Activated T-cell treated with anti-CD3 and anti-CD28 coated beads, Interleukin-2, amount 50 U/mL, for 48 hours (primary cell): ENCODE measurements at places on chromosomes 2 and 18.

DNA sequence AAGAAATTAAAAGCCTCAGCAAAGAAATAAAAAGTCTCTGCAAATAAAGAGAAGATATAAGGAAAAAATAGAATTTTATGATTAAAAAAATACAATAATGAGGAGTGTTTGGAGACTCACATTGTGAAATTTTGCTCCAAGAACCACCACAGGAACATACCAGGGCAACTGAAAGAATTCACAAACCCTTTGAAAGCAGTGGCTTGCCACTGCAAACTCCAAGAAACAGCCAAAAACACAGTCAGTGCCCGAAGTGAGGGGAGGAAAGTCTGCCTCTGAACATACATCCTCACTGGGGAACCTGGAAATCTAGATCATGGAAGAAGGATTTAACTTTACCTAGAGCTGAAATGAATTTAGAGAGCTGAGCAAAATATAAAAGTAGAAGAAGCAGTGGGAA is 33.1 kb downstream of the EVA1A start:
- DNase-seq, result no peak

GRCh38 chr18:32328974-32329373 is 139.1 kb downstream of the MEP1B start:
- no peak for DNase-seq

GRCh38 chr2:20430035-20430434 is 16.8 kb upstream of the RHOB start:
- DNase-seq, result peak; percentile 4

DNA sequence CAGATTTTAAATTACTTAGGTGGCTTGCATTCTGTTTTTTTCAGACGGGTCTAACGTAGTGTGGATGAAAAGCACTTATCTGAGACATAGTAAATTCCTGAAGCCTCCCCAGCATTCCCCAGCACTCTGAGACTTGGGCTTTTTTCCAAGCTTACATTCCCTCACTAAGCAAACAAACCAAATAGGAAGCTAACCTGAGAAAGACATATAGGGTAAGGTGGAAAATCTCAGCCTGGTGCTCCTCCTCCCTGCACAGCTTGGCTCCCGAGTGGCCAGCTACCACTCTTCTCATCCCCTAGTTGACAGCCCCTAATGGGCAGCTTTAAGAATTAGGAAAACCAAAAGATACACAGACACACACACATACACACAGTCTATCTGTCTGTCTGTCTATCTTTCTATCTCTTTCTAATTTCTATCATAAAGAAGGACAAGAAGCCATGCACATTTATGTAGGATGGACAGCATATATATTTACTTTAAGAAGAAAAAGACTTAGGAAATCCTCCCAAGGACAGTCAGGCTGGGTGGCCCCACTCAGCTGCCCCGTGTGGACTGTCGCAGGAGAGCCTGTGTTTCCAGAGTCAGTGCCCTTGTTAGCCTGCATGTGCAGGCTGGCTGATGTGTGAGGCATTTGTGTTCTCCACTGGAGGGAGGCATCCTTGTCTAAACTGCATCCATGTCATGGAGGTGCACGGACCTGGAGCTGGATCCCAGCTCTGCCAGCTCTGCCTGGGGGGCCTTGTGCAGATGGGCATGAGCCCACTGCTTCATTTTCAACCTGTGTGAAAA is 8.2 kb downstream of the CNNM3 start:
- DNase-seq, result no peak

DNA sequence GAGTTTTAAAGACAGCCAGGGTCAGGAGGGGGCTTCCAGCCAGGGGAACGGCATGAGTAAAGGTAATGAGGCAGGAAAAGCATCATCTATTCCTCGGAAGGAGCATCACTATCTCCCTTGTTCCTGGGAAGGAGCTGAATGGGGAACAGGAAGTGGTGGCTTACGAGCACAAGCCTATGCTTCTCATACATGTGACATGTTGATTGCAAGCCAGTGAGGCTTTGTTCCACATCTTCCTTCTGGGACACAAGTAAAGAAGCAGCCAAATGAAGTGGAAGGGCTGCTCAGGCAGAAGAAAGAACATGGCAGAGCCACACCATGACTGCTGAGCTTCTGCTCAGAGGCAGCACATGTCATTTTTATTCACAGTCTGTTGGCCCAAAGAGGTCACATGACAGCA is 15.1 kb upstream of the LMAN1 start:
- no peak for DNase-seq

DNA sequence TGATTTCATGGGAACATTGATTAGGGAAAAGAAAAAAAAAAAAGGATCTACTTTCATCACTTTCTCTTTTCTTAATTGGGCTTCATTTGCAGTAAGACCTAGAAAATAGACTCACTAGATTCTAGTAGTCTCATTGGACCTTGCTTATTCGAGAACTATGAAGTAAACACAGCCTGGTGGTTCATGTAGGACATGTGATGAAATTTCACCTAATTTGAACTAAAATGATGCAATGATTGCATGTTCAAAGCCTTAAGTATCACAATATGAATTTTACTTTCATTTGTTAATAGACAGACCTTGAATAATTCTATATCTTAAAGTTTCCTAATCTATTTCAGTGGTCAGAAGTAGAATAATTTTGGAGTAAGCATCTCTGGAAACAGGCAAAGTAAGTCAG is 688.9 kb upstream of the NRXN1 start:
- no peak for DNase-seq

DNA sequence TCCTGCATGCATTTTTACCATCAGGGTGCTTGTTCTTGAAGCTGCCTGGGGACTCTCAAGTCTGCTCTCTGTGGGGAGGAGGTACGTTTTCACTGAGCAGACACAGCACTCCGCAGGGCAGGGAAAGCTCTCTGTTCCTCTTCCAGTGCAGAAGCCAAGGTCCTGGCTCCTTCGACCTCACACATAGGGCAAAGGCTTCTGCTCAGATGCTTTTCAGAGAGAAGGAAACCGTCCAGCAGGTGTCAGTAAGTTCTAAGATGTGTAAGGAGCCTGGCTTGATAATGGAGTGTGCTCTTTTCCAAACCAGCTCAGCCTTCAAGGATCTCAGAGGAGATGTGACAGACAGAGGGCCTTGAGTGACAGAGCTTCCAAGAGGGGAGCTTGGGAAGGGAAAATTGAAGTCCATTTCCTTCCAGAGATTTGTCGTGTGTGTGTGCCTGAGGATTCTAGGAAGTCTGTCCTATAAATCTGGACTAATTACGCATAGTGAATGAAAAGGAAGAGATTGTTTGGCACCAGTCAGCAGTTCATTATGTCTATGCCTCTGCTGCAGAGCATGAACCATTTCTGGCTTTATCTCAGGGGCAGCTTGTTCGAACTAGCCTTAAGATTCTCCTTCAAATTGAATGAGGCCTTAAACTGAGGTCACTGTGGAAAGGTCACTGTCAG is 67.3 kb upstream of the UPP2 start:
- no peak for DNase-seq

- no peak for DNase-seq
Observed at GRCh38 chr2:207801259-207801658, 31.6 kb upstream of the FZD5 start.

DNA sequence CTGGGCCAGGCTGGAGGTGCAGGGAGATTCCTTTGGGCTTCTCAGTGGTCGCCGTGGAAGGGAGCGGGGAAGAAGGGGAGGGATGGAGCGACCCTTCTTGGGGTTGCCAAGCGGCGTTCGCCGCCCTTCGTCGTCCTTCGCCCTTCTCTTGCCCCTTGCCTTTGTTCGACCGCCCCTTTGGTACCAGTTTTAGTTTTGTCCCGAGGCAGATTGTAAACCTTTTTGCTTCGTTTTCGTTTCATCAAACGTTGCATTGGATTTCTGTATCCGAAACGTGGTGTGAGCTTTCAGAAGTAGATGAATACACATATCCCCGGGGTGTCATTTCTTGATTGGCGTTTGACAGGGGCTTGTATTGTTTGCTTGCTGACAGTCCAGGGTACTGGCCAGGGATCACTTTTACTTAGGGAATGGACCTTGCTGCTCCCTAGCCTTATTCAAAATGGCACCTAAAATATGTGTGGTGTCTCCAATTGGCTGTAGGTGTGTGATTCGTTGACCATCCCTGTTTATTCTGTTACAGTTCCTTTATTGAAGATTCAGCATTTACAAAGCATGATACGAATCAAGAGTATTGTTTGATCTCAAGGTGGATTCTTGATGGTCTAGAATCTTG is 788 bp downstream of the USP14 start:
- no peak for DNase-seq

- DNase-seq, result no peak
Observed at GRCh38 chr18:67281746-67282145, 234.8 kb downstream of the DSEL start.

GRCh38 chr2:85095094-85095493 is 38.1 kb upstream of the TCF7L1 start:
- DNase-seq, result no peak

- no peak for DNase-seq
Observed at GRCh38 chr2:103896182-103896581, 957.7 kb upstream of the POU3F3 start.

DNA sequence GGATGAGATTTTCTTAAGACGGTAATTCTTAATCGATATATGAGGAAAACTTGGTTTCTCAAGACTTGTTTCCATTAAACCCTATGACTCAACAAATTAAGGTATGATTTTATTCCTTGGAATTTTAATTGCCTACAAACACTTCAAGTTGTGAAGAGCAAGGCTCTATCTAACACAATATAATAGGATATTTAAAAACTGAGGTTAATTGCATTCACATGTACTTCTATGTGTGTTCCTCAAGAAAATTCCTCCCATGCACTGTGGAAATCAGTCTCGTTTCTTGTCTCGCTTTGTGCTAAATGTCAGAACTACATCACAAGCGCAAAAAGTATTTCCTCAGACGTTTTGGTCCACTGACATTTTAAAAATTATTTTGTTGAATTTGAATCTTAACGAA is 109.6 kb upstream of the UNC80 start:
- no peak for DNase-seq

DNA sequence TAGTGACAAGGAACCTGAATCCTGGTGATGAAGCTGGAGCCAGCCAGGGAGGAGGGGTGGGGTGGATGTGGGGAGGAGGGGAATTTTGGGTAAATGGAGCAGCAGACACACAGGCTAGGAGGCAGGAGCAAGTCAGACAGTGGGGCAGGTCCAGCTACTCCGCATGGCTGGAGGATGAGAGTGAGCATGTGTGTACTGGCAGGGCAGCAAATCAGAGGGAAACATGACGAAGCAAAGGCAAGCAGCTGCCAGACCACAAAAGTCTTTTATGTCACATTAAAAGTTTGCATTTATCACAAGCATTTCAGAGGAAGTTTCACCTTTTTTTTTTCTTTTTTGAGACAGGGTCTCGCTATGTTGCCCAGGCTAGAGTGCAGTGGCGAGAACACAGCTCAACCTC is 11.9 kb upstream of the KIDINS220 start:
- no peak for DNase-seq

- DNase-seq, result no peak
Observed at GRCh38 chr2:216645636-216645950, 12.4 kb downstream of the IGFBP2 start.

- no peak for DNase-seq
Observed at GRCh38 chr2:17583646-17584045, 43.1 kb downstream of the VSNL1 start.

DNA sequence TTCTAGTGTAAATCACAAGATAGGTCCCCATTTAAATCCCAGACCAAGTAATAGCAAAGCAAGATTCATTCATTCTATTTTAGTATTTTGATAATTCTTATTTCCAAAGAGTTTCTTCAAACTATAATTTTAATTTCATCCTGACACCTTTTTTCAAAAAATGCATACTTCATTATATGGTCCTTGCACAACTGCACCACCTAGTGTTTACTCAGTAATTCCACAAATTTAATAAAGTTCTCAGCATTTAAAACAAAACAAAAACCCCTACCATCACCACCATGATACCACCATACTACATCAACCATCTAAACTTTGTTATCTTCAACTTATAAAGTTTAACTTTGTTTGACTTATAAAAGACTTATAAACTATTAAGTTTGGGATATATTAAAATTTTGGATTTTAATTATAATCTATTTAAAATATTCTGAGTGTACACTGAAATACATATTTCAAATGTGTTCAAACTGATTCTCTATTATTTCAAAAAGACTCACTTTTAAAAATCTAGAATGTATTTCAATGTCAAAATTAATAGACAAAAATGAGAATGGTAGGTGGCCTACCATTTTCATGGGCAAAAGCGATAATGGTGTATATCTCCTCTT is 44.2 kb downstream of the WDPCP start:
- DNase-seq, result no peak

DNA sequence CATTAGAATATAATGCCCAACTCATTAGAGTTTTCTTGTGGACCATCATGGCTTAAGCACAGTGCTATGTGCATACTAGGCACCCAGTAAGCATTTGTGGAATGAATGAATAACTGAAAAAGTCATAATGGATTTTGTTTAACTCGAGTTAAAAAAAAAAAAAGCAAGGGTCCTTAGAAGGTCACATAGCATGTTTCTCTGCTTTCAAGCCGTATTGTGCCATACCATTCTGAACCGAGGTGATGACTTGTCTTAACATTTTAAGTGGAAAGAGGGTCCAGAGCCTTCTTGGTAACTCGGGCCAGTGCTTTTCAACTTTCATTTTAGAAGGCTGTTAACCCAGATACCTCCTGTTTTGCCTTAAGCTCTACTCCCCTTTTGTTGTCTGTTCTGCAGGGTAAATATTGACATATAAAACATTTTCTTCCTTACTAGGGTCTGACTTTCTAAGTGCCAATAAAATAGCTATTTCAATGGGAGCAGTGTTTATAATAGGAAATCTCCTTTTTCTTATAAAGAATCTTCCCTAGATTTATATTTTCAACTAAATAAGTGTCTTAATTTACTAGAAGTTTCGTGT is 787 bp upstream of the ADGRF3 start:
- DNase-seq, result no peak

DNA sequence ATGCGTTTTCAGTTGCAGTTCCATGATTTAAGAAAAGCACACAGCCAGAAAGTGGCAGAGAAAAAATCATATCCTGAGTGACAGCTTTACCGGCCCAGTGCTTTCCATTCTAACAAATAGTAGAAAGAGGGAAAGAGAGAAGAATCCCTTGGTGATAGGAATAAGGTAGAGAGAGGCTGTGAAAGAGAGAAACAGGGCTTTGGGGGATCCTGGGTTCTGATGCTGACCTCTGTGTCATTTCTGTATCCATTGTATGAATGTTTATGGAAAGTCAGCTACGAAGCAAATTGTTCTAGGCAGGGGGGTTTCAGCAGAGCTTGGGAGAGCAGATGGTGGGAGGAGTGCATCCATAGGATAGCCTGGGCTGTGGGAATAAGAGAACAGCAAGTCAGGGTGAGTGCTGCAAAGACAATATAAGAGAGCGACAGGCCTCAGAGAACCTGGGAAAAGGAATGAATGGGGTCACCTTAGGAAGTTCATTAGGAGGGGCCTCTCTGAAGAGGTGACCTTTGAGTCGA is 203.4 kb upstream of the TNP1 start:
- no peak for DNase-seq

DNA sequence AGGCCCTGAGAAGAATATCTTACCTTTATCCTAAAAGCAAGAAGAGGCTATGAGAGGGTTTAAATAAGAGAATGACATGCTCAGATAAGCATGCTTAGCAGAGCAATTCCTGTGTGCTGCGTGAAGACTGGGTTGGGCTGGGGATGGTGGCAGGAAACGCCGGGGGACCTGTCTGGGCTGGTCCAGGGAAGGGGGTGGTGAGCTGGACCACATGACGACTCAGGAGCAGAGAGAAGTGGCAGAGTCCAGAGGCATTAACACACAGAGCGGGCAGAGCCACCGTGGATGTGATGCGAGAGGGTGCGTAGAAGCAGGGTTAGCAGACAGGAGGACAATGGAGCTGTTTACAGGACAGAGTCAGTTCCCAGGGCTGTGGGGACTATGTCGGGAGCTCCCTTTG is 84.5 kb downstream of the ZBTB7C start:
- no peak for DNase-seq

GRCh38 chr2:237154884-237155851 is 69.5 kb downstream of the COPS8 start:
- DNase-seq, result peak; percentile 72
